ENCODE measurements at places on chromosomes 5 and 9.

- no peak for DNase-seq
Observed at GRCh38 chr5:138492560-138493045, 27.3 kb downstream of the EGR1 start.

GRCh38 chr5:65867542-65868195, 58.7 kb upstream of the ERBIN start:
- DNase-seq: no peak

GRCh38 chr5:172364773-172365172, 81.2 kb upstream of the UBTD2 start:
- no peak for DNase-seq

DNA sequence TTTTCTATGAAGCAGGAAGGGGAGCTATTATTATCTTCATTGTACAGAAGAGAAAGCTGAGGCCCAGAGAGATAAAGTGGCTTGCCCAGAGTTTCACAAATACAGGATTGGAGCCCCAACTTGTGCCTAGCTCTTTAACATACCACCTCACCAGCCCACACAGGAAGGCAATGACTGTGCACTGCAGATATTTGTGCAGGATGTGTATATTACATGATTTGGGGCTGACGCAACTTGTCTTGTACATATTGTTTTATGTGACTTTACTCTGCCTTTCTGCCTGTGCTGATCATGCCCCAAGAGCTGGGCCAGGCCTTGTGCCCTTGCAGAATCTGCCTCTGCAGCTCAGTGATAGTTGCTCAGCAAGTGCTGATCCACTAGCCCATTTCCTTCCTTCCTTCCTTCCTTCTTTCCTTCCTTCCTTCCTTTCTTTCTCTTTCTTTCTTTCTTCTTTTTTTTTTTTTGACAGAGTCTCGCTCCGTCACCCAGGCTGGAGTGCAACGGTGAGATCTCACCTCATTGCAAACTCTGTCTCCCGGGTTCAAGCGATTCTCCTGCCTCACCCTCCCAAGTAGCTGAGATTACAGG, 106.6 kb upstream of the TBCA start:
- no peak for DNase-seq

- DNase-seq: no peak
Observed at GRCh38 chr9:16004613-16005012, 451.8 kb downstream of the CCDC171 start.

DNA sequence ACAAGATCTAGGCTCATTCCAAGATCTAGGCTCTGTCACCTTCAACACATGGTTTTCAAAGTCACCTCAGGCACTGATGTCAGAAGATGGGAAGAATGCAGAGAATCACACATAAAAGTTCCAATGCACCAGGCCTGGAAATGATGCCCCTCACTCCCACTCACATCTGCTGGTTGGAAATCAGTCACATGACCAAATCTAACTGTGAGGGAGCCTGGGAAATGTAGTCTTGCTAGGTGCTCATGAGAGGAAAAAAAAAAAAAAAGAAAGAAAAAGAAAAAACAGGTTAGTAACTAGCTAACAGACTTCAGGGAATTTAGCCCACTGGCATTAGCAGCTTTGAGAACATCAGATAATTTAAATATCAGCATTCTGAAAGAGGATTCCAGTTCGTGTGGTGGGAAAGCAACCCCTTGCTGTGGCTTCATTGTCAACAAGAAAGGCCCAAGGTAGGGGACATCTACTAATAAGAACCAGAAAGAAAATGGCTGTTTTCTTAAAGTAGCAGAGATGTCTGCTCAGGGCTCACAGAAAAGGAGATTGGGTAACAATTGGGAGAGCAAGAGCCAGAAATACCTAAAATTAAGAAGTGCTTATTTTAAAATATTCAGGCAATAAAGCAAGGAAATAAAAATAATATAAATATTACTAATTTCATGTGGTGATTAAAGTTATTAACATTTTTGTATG, 614.3 kb downstream of the ACTL7B start:
- no peak for DNase-seq

All from posterior cingulate gyrus (tissue), 11 donors.